ENCODE measurements at places on chromosomes 13 and 19. TPM values are rescaled to one million over a fixed set of nuclear protein-coding genes. Genes with fewer than 3 reads are reported as not detected.

- DNase-seq, result no peak
Measured at GRCh38 chr13:23701186-23701585, 131.0 kb downstream of the TNFRSF19 start.

The ZNF784 gene
- polyA plus RNA-seq, result 7.6 TPM

DNA sequence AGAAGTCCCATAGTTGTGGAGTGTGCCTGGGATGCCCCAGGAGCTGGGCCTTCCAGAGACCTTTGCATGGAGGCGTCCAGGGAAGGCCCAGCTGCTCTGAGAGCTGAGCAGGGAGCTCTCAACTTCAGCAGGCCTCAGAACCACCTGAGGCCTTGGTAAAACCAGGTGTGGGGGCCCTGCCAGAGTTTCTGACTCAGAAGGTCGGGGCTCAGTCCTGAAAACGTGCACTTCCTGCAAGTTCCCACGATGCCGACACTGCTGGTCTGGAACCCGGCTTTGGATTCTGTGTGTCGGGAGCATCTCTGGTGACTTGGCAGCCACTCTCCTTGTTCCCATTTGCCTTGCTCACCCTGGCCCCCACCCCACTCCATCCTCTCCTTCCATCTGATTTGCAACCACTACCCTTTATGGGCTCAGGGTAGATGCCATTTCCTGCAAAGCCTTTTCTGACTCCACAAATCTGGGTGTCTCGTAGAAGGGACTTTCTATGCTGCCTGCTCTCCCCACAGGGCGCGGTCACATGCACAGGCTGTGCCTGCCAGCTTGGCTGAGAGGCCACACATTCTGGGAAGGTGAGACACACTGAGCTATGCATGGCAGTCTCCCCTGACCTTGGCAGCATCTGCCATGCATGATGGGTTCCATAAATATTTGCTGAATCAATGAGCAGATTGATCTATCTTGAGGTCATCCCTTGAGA, 244.7 kb downstream of the COL4A1 start:
- DNase-seq, result no peak

The TEX29 gene
- 0.47 TPM for polyA plus RNA-seq

DNA sequence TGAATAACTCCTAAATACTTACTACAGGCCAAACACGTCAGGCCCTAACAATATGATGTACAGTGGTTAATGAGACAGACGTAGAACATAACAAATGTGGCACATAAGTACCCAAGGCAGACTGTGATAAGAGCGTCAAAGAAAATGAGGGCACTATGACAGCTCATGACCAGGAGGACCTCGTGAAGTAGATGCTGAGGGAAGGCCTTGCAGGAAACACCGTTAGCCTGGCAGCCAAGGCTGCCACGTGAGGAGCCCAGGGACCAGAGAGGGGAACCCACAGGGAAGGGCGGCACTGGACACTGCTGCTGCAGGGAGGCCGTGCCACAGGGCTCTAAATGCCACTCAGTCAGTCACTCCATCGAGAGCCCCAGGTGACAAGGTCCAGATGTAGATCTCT, 5.7 kb downstream of the TUBGCP3 start:
- DNase-seq, result no peak

GRCh38 chr19:28881616-28882015, 331.3 kb downstream of the UQCRFS1 start:
- DNase-seq, result no peak

DNA sequence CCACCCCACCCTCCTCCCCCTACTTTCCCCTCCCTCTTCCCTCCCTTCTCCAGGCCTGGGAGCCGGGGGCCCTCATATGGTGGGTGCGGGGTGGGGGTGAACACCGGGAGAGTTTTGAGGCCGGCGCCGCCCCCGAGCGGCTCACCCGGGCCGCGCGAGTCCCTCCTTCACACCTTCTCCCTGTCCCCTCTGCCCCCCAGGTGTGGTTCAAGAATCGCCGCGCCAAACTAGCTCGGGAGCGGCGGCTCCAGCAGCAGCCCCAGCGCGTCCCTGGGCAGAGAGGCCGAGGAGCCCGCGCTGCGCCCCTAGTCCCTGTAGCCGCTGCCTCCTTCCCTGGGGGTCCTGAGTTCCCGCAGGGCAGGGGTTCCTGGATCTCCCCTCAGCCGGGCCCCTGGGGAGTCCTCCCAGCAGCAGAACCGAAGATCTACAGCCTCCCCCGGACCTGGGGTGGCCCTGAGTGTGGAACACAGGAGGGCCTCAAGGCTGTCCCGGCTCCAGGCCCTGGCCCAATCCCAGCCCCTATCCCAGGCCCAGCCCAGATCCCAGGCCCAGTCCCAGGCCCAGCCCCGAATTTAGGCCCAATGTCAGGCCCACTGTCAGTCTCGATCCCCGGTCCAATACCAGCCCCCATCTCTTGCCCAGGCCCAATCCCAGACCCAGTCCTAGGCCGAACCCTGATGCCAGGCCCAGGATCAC, 1.7 kb downstream of the TPRX2 start:
- DNase-seq, result no peak

DNA sequence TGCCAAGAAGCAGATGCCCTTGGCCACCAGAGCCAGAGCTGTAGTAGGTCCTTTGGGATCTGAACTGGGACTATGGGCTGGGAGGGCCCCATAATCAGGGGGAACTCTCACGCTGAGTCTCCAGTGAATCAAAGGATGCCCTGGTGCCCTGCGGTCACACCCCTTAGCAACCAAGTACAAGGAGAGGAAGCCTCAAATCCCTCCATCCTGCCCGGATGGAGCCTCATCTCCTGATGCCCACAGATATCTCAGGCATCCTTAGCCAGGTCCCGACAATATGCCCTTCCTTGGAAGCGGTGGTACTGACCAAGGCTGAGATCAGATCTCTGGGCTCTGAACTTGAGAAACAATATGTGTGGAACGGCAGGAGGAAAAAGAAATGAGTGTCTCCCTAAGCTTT, 1.7 kb downstream of the PLEKHA4 start:
- no peak for DNase-seq

DNA sequence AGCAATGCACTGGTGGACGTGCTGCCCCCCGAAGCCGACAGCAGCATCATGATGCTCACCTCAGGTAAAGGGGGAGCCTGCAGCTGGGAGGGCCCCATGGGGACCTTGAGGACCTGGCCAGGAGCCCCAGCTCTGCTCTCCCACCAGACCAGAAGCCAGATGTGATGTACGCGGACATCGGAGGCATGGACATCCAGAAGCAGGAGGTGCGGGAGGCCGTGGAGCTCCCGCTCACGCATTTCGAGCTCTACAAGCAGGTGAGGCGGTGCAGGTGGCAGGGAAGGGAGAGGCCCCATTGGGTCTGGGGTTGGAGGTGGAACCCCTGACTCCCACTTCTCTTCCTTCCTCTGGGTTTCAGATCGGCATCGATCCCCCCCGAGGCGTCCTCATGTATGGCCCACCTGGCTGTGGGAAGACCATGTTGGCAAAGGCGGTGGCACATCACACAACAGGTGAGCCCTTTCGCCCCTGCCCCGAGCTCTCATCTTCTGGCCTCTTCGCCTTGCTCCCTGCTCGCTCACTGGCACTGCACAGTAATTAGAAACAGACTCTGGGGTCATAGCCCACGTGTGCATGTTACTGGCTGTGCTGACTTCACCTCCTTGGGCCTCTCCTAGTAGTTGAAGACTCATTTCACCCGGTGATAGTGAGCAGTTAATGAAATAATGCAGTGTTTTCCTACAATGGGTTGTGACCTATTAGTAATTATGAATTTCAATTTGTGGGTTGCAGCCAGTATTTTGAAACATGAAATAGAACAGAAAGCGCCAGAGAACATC, 3.6 kb downstream of the PSMC4 start:
- no peak for DNase-seq
